ENCODE measurements at places on chromosomes 5 and 9.

DNA sequence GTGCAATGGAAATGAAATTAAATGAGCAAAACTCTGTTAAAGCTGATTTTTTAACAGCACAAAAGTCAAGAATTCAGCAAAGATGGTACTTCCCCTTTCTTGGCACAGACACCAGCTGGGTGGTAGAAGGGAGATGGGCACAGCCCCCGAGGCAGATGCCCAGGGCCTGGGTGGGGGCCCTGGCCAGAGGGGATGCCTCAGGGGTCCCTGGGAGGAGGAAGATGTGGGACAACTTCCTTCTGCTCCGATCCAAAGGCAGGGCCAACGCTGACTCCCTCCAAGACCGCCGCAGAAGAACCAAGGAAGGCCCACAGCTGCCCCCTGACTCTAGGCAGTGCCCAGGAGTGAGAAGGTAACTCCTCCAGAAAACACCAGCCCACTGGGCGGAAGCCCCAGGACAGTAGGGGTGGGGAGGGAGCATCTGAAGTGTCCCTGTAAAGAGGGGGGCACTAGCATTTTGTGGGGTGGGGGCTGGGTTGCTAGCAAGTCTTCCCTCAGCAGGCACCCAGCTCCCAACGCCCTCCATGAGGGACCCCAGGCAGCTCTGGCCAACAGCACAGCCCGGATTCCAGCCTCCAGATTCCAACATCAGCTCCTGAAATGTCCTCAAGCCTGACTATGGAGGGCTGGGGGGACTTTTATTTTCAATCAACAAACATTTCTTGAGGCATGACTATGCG lies 4.9 kb downstream of the NACC2 start:
- DNase-seq = no peak

GRCh38 chr5:154767576-154767975 lies 12.4 kb downstream of the LARP1 start:
- DNase-seq = no peak

- no peak for DNase-seq
Measured at GRCh38 chr5:134427540-134428041, 15.9 kb upstream of the CDKN2AIPNL start.

DNA sequence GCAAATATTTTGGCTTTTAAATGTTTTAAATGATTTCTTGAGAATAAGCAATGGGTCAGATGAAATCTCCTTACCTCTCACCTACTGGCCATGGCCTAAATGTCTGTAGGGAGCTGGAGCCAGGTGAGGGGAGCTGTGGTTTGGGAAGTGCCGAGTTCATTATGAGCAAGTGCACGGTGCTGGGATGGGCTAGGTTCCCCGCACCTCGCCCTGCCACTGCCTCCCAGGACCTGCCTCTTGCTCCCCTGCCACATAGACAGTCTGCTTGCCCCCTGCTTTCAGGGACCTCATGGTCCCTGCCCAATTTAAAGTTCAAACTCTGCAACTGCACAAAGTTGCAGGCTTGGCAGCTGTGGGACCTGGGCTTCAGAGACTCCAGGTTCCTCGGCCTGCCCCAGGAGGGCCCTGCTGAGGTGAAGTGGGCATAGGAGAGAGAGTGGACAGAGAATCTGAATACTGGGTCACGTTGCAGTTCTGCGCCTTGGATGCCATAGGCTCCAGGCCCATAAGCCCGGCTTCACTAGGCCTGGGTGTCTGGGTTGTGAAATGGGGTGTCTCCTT lies 5.4 kb downstream of the OR13J1 start:
- DNase-seq = no peak

DNA sequence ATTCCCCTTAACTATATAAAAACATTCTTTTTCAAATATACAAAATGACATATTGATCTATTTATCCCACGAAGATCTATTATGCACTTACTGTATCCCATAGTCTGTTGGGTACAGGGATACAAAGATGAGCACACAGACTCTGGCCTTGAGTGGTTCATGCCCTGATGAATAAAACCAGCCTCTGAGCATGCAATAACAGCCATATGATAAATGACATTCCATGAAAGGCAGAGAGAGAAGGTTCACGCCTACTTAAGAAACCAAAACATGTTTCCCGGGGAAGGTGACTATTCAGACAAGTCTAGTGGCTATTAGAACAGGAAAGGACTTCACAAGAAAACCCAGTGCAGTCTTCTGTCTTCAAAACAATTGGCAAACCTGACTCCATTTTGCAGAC lies 406.2 kb upstream of the BRINP1 start:
- no peak for DNase-seq

- no peak for DNase-seq
Measured at GRCh38 chr5:177335701-177336065, 15.8 kb downstream of the LMAN2 start.

- no peak for DNase-seq
Measured at GRCh38 chr5:2866662-2867372, 115.3 kb upstream of the IRX2 start.

DNA sequence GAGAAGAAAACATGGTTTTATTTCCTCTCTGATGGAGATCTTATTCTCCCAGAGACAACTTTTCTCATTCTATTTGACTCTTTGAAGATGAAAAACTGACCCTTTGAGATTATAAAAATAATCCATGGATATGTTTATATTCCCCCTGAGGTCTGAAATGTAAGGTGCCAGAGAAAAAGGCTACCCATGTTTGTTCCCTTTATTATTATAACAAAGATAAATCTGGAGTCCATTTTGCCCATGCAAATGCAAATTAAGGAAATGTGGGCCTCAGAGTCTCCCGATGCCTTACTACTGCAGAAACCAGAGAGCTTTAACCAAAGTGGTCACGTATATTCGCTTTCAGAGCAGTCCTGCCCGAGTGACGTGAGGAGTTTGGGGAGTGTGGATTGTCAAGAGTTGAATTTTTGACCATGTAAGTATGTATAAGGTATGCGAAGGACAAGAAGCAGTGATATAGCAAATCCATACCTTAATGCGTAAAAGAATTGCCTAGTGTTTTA lies 312.5 kb downstream of the RASEF start:
- DNase-seq = no peak

DNA sequence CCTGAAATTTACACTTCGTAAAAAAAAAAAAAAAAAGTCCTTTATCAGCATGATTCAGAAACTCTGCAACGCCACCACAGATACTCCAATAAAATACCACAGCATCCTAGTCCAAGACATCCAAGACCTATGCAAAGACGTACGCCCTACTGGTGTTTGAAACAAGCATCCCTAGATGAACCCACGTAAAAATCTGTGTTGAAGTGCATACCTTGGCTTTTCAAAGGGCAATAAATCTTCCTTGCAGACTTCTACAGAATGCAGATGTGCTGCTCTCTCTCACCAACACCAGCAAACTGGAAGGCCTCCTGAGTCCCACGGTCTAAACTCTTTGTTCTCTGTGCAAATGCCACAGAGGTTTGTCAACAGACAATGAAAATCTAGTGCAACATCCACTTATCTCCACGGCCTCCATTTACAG lies 38.8 kb downstream of the MYO10 start:
- DNase-seq = no peak

DNA sequence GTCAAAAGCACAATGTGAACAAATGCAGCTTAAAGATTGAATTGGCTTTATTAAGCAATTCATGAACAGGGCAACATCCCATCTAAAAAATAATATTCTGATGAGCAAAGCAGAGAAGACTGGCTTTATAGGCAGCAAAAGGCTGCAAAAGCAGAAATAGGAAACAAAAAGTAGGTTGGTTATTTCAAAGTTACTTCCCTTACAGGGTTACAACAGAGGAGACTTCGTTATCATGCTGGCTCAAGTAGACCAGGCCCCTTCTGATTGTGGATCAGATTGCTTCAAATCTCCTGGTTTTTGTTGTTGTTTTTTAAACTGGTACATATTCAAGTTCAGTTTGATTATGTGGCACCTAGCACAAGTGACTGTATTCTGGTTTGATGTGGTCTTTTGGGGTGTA lies 73.1 kb downstream of the MAN2A1 start:
- no peak for DNase-seq

- DNase-seq = no peak
Measured at GRCh38 chr5:1548702-1549474, 25.1 kb upstream of the LPCAT1 start.

- no peak for DNase-seq
Measured at GRCh38 chr5:111063709-111064322, 7.7 kb upstream of the TSLP start.

- no peak for DNase-seq
Measured at GRCh38 chr5:8663374-8663773, 794.4 kb downstream of the MTRR start.

DNA sequence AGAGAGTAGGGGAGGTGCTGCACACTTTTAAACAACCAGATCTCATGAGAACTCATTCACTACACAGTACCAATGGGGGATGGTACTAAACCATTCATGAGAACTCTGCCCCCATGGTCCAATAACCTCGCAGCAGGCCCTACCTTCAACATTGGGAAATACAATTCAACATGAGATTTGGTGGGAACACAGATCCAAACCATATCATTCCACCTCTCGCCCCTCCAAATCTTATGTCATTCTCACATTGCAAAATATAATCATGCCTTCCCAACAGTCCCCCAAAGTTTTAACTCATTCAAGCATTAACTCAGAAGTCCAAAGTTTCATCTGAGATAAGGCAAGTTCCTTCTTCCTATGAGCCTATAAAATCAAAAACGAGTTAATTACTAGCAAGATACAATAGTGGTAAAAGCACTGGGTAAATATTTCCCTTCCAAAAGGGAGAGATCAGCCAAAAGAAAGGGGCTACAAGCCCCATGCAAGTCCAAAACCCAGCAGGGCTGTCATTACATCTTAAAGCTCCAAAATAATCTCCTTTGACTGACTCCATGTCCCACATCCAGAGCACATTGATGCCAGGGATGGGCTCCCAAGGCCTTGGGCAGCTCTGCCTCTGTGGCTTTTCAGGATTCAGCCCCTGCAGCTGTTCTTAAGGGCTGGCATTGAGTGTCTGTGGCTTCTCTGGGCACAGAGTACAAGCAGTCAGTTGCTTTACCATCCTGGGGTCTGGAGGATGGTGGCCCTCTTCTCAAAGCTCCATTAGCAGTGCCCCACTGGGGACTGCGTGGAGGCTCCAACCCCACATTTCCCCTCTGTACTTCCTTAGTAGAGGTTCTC lies 8.3 kb downstream of the GPR150 start:
- no peak for DNase-seq

GRCh38 chr5:82347201-82347865 lies 69.2 kb upstream of the RPS23 start:
- peak; percentile 24 for DNase-seq

- no peak for DNase-seq
Measured at GRCh38 chr5:42905827-42906226, 94.1 kb upstream of the SELENOP start.

Data from activated CD4-positive, alpha-beta T cell treated with anti-CD3 and anti-CD28 coated beads for 36 hours (primary cell).